ENCODE measurements at places on chromosomes 16 and 17.
A peak's percentile ranks its signal among the peaks of the same experiment; 100 is the strongest.

DNA sequence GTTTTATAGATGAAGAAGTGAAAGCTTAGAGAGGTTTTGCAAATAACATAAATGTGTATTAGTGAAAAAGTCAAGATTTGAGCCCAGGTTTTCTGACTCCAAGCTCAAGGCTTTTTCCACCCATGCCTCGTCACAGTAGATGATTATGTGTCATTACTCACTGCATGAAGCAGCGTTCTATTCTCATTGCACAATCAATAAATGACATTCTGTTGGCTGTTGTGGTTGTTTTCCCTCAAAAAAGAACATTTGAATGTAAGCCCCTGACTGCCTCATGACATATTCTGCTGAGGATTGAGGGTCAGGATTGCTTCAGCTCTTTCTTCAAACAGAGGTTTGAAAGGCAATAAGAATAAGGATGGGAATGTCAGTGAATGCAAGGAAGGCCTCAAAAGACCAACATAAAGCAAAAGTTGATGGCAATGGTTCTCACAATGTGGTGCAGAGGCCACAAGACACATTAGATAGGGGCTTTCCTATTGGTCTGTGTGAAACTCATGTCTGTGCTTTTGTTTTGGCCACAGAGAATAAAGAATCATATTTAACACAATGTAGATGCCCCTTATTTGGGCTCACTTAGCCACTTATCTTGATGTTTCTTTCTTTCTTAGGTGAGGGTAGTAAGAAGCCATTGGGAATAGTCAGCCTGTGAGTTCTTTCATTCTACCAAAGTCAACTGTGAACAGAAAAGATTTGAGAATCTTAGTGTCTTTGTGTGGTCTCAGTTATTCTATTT is 5.4 kb upstream of the MMD start:
- DNase-seq, result no peak

DNA sequence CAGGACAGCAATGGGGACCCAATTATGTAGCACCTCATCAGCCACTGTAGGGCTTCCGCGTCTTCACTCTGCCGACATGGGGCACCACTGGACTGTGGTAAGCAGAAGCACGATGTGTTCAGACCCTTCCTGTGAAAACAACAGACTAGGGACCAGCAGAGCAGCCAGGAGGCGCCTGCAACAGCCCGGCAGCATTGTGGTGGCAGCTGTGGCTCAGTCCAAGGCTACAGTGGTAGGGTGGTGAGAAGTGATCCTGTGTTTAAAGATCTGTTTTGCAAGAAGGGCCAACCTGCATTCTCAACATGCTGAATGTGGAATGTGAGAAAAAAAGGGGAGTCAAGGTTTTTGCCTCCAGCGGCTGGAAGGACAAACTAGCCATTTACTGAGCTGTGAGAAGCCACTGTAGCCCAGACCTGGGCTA is 80.8 kb downstream of the GAS7 start:
- DNase-seq, result no peak

GRCh38 chr17:68867759-68868516 is 87.3 kb downstream of the ABCA8 start:
- DNase-seq, result no peak

DNA sequence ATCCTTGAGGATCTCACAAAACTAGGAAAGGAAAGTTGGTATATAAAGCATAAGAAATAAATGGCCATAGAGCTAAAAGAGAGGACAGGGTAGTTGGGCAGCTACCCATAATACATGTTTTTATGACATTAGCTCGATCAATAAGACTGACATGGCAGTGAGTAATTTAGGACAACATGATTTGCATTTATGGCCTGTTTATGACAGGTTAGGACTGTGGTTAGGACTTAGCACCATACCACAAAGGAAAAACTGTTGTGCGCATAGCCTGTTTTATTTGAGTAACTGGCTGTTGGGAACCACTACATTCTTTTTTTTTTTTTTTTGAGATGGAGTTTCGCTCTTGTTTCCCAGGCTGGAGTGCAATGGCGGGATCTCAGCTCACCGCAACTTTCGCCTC is 18.0 kb upstream of the TRIM37 start:
- no peak for DNase-seq

DNA sequence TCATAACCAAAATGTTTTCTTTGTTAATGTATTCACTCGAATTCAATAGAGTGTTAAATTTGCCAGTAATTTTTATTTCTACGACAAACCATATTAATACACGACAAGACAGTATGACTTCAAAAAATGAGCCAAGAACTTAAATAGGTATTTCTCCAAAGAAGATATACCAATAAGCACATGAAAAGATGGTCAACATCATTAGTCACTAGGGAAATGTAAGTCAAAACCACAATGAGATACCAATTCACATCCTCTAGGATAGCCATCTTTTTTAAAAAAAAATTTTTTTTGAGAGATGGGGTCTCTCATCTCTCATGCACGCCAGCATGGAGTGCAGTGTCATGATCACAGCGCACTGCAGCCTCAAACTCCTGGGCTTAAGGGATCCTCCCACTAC is 5.0 kb upstream of the MEIOC start:
- DNase-seq, result no peak

GRCh38 chr17:691423-691822 is 23.2 kb downstream of the VPS53 start:
- DNase-seq, result no peak

- DNase-seq, result peak; percentile 95
Observed at GRCh38 chr17:77734371-77735080, 224.0 kb upstream of the TNRC6C start.

- DNase-seq, result peak; percentile 54
Observed at GRCh38 chr17:60102632-60103096, 23.9 kb upstream of the HEATR6 start.

DNA sequence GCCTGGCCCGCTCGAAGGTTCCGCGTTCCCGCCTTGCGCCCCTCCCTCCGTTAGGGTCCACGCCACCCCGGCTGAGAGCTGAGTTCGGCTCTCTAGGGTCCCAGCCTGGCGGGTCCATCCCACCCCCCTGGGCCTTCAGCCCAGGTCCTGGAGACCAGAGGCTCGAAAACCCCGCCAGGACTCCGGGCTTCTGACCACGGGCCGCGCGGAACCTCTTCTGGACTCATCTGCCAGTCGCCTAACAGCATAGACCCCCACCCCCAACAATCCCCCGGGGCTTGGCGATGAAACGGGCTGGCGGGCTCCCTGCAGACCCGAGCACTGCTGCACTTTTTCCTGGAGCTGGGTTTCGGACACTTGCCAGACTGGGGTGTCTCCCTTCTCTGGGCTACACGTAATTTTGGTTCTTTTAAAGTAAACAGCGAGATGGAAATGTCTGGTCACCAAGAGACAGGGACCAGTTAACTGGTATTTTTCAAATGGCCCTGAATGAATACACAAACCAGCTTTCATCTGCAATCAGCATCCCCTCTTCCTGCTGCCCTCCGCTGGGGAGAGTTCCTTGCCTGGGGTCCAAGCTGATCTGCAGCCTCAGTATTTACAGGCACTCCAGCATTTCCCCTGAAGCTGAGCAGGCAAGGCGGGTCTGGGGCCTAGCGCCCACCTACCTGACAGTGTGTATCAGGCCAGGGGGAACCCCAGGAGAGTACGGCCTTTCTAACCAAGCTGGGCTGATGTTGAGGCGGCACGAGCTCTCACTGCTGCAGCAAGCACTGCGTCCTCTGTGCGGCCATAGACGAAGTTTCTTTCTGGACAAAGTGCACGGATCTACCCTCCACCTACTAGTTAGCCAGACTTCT is 639 bp upstream of the TRIM65 start:
- peak; percentile 84 for DNase-seq

- DNase-seq, result no peak
Observed at GRCh38 chr16:77409311-77409710, 25.5 kb downstream of the ADAMTS18 start.

DNA sequence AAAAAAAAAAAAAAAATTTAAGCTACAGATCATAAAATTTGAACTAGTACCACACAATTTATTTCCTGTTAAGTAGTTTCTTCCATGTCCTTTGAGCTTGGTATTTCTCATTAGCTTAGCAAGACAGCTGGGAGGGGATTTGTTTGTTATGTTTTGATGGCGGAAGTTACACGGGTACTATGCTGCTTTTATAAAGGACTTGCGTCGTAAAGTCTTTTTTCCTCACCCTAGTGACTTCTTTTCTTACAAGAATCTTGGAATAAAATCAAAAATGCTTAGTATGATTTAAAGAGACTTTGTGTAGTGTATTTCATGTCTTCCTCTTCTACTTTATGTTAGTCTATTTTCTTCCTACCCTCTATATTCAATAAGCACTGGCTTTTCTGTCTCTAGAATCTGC is 89.1 kb downstream of the NLK start:
- no peak for DNase-seq

DNA sequence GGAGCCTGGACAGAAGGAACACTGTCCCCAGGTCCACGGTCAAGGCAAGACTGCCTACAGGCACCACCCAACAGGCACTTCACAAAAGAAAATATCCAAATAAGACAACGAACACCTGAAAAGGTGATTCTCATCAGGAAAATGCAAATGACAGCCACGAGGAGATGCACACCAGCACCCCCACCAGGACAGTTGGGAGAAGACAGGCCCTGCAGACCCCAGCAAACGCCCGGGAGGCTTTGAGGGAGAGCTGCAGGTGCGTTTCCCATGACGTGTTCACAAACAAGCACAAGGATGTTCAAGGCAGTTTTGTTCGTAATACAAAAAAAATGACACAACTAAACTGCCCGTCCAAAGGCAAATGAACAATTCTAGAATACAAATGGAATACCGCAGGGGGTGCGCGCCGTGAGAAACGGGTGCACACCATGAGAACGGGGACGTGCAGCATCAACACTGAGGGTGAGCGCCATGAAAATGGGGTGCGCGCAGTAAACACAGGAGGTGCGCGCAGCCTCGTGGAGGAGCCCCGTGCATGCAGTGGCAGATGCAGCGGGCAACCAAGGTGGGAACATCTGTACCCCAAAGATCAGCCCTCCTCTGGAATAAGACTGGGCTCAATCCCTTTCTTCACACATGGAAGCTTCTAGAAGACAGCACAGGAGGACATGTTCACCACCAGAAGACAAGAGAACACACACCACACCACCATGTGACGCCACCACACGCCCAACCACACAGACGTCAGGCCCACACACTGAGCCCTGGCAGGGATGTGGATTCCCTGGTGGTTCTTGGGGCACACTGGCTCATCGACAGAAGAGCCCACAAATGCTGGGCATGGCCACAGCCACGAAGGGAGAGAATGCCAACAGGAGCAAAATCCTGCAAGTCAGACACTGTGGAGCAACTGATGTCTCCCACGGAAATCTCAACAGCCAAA is 91.2 kb downstream of the ZNF778 start:
- DNase-seq, result no peak

DNA sequence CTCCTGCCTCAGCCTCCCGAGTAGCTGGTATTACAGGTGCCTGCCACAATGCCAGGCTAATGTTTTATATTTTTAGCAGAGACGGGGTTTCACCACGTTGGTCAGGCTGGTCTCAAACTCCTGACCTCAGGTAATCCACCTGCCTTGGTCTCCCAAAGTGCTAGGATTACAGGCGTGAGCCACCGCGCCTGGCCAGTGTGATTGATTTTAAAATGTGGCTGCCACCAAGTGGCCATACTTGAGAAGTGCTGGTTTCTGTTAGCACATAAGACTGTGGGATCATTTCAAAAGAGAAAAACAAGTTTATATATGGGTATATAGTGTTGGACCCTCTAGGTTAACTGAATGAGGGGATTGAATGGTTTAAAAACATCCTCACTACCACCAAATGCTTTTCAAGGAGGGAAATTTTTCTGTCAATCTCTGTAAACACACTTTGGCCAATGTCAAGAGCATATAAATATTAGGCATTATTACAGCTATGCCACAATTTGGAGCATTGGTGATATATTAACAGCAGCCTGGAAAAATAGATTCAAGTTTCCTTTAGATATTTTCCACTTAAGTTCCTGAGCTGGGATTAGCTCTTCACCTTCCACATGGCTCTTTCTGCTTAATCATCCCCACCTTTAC is 13.5 kb upstream of the DHRS13 start:
- no peak for DNase-seq

GRCh38 chr17:64742326-64742725 is 80.2 kb upstream of the SMURF2 start:
- DNase-seq, result no peak

DNA sequence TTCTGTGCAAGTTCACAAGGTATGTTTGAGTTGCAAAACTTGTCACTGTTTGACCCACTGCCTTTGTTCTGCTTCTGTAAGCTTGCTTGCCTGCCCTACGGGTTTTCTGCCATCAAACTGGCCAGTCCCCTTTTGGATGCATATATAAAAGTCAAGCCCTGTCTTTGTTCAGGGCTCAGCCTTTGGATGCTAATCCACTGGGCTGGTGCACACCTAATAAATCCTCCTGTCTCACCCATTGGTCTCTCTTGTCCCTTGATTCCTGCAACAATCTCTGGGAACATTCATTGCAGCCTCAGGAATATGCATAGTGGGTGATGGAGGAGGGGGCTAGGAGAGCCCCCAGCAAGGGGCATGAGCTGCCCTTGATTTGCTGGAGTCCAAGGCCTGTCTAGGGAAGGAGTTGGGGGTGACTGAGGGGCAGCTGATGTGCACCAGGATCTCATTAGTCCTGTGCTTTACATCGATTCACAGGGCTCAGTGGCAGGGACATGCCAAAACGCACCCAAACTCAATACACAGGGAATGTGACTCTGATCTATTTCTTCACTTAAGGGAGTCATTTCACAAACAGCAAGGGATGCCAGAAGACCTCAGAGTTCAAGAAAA is 225.4 kb upstream of the NLRP1 start:
- DNase-seq, result no peak

GRCh38 chr16:81650982-81651562 is 128.0 kb upstream of the PLCG2 start:
- peak; percentile 82 for DNase-seq

- DNase-seq, result peak; percentile 26
Observed at GRCh38 chr17:6526362-6527152, 29.8 kb downstream of the PITPNM3 start.

- no peak for DNase-seq
Observed at GRCh38 chr17:78433013-78433727, 54.7 kb downstream of the PGS1 start.

GRCh38 chr16:77555791-77556190 is 121.0 kb upstream of the ADAMTS18 start:
- DNase-seq, result no peak

DNA sequence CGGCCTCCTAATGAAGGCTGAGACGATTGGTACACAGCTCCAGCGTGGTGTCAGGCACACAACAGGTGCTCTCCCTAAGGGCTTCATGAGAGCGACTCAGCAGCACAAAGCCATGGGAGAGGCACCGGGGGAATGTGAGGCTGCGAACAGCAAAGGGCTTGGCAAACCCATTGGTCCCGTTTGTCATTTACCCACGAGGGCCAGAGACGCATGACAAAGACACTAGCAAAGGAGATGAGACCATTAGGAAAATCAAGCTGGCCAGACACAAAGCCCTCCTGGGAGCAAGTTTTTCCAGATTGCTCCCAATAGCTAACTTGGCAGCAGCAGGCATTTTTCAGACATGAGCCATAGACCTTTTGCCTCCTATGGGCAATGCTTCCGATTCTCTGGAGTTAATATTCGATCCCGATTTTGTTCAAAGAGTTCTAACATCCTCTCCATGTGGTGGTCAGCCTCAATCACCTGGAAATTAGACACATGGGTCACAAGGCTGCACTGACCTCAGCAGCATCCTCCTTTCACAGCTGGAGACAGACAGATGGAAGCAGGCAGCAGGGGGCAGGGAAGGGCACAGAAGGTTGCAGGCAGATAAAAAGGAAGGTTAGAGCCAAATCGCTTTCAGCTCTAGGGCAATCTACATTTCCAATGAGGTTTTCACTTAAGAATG is 38.2 kb downstream of the TK2 start:
- DNase-seq, result peak; percentile 76

Data from coronary artery (tissue), 2 donors.